ENCODE measurements at places on chromosomes 6 and 20.
A peak's percentile ranks its signal among the peaks of the same experiment; 100 is the strongest.

DNA sequence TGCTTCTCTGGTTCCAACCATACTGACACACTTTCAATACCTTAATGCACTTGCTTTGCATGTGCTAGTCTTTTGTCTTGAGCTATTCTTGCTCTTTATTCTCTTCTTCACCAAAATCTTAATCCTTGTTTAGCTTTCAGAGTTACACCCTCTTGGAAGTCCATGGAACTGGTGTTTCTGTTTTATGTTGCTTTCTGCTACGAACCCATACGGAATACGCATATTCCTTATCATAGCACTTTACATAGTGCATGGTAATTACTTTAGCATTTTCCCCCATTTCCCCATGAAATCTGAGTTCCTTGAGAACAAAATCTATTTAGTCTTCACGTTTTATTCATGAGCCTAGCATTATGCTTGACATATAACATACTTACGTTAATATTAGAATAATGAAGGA, 270.9 kb downstream of the NKAIN2 start:
- no peaks in the 10 kb centered on the region for H3K27me3 ChIP-seq
- H3K36me3 ChIP-seq, result no peaks in the 10 kb centered on the region
- H3K4me1 ChIP-seq, result no peaks in the 10 kb centered on the region
- DNase-seq, result no peak

DNA sequence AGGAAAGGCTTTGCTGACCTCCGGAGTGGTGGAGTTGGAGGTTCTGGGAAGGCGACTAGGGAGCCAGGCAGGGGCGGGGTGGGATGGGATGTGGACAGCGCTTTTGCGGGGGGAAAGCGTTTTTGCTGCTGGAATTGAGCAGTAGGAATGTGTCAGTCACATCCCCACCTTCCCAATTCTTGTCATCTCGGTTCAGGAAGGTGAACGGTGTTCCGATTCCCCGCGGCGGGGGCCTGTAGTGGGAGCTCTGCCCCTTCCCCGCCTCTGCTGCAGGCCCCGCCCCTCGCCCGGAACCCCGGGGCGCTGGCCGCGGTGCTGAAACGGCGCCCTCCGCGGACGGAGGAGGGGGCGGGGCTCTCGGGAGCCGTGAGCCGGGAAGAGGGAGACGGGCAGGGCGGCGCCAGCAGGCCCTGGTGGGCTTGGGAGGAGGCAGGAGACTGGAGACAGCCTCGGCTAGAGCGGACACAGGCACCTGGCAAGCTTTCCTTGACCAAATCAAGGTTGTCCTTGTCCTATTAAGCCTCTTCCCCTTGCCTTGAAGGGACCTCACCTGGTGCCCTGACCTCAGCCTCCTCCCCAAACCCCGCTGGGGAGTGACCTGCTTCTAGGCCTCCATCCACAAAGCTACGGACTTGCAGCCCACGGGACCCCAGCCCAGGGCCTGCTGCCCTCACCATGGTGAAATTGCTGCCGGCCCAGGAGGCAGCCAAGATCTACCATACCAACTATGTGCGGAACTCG, at the start of gene LHFPL5:
LHFPL5 (plus strand) TSS at position 357 of the 741 bp plus-strand sequence; CDS start at position 676, 319 bp downstream.
- H3K27ac ChIP-seq, result no peak within 1 kb of the TSS
- peak within 1 kb of the TSS; percentile 43 for H3K4me3 ChIP-seq
- no peaks in the 10 kb centered on the region for H3K4me1 ChIP-seq
- H3K36me3 ChIP-seq, result no peaks in the 10 kb centered on the region
- peak; percentile 69 for DNase-seq

DNA sequence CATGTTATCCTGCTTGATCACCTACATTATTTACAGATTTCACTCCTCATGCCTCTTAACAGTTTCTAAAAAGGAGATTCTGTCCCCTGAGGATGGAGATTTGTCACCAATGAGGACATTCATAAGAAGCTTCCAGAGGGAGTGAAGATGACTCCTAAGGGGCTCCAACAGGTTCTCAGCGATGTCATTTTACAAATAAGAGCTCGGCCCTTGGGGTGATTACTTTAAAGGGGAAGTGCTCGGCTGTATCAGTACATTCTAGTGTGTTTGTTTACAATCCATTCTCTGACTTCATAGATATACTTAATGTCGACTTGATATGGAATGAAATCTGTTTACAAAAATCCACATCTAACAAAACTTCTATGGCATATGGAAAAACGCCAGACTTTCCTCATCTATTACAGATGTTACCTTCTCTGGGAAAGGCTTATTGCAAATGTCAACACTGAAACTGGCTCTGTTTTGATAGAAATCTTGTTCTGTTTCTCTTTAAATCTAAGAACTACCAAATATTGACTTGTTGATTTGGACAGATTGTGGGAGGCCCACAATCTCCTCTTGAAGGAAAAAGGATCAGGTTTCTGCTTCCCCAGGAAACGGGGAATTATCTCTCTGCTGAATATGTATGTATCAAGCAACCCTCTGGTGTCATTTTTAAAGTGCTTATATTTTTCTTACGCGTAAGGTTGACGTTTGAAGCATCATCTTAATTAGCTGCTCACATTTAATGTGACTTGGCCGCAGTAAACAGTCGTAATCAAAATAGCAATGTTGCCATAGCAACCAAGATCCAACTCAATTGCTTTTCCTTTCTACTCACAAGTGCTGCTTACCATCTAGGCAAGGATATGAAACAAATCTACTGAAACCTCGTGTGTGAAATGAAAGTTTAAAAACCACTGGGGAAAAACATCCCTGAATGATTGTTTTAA, 95.7 kb downstream of the SHLD1 start:
- no peaks in the 10 kb centered on the region for H3K36me3 ChIP-seq
- DNase-seq, result no peak
- peaks cover 5% of the 10 kb centered on the region for H3K4me1 ChIP-seq
- no peaks in the 10 kb centered on the region for H3K27me3 ChIP-seq

- no peak overlapping the region for H3K4me3 ChIP-seq
- H3K27me3 ChIP-seq, result no peaks in the 10 kb centered on the region
- H3K4me1 ChIP-seq, result peaks cover 2% of the 10 kb centered on the region
- no peak for DNase-seq
- H3K36me3 ChIP-seq, result no peaks in the 10 kb centered on the region
Observed at GRCh38 chr6:82073484-82073883, 174.1 kb downstream of the IBTK start.
